ENCODE measurements at places on chromosomes 3 and 15.
A peak's percentile ranks its signal among the peaks of the same experiment; 100 is the strongest.

GRCh38 chr3:122621112-122621511, 43.7 kb downstream of the PARP15 start:
- DNase-seq: no peak

DNA sequence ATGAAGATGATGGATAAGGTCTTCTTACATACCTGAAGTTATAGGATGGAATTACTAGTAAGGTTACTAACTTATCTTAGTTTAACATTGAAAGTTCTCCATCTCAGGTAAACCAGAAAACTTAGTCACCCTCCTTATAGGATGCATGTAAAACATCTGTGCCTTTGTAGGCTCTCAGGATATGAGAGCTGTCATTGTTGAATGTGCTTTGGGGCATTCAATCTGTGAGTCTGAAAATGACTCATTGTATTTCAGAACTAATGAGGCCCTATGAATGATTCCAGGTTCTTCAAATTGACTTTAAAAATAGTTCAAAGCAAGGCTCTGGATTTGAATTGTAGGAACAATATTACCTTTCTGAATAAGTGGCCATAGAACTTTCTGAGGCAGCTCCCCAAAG, 237.7 kb upstream of the AZI2 start:
- DNase-seq: no peak

GRCh38 chr3:53226841-53227407, 28.9 kb downstream of the TKT start:
- no peak for DNase-seq

- no peak for DNase-seq
These were observed 123.3 kb upstream of the CHL1 start for GRCh38 chr3:73271-73670.

GRCh38 chr3:182412066-182412465, 381.2 kb upstream of the ATP11B start:
- no peak for DNase-seq

GRCh38 chr15:70530906-70531305, 232.5 kb downstream of the UACA start:
- DNase-seq: no peak

DNA sequence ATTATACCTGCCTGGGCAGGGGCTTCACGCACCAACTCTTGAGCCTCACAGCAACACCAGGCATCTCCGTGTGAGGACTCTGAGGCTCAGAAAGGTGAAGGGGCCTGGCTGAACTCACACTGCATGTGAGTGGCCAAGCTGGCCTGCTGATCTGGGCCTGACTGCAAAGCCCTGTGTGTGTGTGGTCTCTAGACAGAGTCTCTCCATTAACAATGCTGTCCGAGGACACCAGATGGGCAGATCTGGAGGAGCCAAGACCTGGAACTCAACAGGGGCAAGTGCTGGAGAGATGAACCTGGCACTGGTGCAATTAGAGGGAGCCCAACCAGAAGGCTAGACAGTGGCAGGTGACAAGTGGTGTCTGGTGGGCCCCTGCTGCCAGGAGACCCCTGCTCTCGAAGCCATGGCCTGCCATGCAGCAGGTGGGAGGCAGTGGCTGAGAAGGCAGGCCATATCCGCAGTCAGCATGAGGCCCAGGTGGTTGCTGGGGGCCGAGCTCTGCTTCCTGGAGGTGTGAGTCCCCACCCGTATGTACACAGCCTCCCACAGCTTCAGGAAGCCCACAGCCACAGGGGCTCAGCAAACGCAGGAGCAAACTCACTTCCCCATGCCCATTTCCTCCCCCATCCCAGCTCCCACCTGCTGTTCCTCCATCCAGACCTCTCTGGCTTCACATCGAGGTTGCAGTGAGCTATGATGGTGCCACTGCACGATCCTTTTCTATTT, 39.0 kb downstream of the CYP11A1 start:
- no peak for DNase-seq

- no peak for DNase-seq
These were observed 107.8 kb downstream of the ASB7 start for GRCh38 chr15:100710222-100710621.

- peak; percentile 42 for DNase-seq
These were observed 684 bp upstream of the RPS27L start for GRCh38 chr15:63157891-63158431.

- DNase-seq: no peak
These were observed 77.2 kb upstream of the RNU6-1 start for GRCh38 chr15:67917037-67917436.

DNA sequence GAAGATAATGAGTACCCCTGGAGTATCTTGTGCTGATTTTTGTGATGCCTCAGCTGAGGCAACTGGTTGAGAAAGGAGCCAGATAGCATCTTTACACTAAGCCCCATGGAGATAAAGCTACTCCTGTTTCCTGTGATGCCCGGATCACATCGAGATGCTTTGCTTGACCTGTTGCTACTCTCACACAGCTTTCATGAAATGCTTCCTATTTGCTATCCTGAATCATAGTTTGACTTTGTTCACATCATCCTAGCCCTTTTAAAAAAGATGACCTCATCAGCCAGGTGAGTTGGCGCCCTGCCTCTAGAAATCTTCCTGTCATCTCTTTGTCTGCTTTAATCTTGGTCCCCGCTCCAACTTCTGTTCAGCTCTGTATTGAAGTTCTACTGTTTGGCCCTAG, 409.6 kb upstream of the TBL1XR1 start:
- DNase-seq: no peak

DNA sequence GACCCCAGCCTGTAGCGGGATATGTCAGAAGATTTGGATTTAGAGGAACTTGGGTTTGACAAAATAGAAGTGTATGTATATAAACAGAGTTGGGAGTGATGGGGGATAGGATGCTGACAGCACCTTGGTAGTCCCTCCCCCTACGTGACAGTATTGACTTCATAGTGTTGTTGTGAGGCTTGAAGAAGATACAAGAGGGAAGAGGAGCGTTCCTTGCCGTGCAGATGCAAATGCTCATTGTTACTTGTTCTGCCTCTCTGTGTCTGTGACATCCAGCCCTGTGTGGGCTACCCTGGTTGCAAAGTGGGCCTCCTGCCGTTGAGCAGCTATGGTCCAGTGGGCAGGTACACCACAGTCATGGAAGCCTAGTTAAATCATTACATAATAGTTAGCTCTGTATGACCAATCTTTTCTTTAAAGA, 45.0 kb downstream of the SMAD3 start:
- DNase-seq: no peak

DNA sequence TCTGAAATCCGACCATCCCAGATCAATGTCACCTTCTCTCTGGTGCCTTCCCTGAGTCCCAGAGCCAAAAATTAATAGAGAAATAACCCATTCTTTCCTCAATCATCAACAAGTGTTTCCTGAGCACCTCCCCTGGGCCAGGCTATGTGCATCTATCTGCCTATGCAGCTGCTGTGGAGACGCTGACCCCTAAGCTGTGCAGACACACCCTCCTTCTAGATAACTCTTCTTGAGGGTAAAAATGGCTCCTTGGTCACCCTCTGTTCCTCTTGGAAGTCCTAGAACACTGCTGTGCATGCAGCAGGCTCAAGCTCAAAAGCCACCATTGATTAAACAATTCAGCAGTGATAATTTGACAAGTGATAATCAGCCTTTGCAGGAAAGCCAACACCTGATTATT, 18.4 kb downstream of the CA12 start:
- DNase-seq: no peak

GRCh38 chr3:15216501-15216900, 10.5 kb downstream of the CAPN7 start:
- no peak for DNase-seq

DNA sequence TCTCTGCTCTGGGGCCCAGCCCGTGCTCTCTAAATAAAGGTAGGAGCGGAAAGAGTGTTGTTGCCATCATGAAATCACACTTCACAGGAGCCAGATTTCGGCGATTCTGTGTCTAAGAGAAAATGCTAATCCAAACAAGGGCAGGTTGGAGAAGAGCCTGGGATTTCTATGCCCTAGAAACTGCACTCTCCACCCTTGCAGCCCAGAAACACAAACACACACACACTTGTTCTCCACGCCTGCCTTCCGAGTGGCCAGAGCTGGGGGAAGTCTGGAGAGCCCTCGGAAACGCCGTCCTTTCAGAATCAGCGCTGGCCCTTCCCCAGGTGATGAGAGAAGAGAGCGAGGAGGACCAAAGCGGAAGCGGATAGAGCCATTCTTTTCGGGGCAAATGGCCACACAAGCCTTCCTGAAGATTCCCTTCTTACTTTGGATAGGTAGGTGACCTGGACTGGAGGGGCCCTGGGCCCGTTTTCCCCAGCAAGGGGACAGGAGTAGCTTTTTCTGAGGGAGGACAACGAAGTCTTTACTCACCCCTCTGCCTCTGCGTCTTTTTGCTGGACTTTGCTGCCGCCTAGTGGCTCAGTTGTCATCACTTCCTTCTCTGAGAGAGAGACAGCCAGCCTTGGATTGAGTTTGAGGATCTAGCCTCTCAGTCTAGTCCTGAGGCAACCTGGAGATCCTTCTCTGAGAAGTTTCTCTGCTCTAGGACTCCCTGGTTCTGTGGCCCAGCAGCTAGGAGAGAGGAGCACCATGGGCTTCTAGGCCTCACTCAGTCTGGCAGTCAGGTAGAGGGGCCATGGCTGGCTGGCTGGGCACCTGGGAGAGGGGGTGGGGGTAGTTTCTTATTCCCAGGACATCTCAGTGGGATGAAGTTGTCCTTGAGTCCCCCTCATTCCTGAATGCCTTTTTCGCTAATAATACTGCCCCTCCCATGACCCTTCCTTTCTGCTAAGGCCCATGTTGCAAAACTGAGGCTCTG, 37.7 kb downstream of the SENP8 start:
- DNase-seq: peak; percentile 86

GRCh38 chr3:129586746-129587430, 19.6 kb downstream of the PLXND1 start:
- no peak for DNase-seq

DNA sequence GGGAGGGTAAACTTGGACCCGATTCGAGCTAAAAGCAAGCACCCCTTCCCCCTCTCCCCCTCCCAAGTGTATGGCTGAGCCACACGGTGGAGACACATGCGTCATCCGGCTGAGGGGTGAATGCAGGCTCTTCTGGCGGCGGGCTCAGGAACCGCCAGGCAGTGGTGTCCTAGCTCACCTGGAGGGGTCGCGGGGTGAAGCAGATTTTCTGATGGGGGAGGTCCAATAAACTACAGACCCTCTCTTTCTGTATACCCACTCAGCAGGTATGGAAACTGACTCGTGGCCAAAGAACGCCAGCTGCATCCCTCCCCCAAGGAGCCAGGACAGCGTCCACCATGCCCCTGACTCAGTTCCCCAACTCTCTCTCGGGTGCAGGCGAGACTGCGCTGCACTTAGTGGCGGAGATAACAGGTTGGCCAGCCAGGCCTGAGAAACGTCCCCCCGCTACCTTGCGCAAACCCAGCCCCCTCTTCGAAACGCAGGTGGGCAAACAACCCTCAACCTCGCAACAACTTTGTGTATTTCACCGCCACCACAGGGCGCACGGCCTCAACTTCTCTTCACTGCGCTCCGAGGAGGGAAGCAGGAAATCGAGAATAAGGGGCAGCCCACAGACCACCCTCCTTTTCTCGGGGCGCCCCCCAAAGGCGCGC, 1.3 kb downstream of the MAGI1 start:
- peak; percentile 14 for DNase-seq

DNA sequence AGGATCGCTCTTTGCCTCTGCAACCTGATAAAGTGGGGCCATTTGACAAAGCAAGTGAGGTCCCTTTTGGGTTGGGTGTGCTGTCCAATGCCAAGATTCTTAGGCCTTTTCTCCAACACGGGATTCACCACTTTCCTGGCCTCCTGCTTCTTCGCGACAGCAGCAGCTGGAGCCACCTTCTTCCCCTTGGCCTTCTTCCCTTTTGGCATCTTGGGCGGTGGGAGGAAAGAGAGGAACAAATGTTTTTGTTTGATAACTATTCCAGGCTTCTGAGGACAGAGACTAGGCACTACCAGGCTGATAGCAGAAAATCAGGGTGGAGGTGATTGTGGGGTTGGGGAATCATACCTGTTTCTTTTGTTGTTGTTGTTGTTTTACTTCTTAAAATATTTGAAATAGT, 30.0 kb upstream of the FAM81A start:
- no peak for DNase-seq

GRCh38 chr3:13796701-13797460, 83.0 kb downstream of the WNT7A start:
- DNase-seq: no peak

DNA sequence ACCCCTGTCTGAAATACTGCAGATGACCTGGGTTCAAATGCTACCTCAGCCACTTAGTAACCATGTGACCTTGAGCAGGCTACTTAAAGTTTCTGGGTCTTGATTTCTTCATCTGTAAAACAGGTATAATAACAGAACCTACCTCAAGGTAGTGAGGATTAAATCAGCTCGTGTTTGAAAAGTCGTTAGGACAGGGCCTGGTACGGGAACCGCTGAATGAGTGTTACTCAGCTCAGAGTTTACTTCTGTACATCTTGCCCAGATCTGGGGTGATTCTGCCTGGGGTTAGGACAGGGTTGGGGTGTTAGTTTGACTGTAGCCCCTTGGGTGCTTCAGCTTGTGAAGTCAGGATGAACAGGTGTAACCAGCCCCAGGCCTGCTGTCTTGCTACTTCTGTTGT, 1.8 kb downstream of the SEMA4B start:
- DNase-seq: no peak

DNA sequence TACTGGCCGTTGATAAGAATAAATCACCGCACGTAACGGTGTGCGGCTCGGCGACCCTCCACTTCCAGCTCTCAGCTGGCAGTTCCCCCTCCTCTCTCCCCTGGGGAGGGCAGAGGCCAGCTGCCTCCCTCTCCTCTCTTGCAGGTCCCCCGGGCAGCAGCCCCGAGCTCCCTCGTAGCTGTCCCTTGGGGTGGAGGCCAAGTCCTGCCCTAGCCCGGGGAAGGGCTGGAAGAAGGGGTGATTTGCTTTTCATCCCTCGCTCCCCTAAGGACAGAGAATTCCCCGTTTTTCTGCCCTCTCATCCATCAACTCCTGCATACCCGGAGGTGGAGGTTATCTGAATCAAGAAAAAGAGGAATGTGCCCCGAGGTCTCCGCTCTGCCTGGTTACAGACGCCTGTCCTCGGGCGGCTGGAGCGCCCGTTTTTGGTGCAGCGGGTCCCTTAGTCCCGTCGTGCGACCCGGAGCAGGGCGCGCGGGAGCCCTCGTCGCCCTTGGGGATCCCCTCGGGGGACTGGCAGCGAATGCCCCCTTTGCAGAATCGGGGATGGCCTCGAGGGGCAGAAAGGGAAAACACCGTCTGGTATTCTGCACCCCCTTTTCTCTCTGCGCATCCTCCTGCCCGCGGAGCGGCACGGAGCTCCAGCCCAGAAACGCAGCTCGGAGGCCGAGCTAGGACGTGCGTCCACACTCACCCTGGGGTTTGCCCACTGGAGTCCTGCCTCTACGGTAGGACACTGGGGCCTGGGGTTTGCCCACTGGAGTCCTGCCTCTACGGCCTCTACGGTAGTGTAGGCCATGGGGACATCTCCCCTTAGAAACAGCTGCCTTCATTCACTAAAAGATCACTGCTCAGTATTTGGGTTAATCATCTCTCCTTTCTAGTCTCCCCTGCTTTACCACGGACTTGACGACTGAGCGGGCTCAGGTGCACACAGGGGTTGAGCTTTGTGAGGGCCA, 2.2 kb downstream of the PTPRG start:
- no peak for DNase-seq

- DNase-seq: peak; percentile 51
These were observed 21.7 kb upstream of the TBC1D21 start for GRCh38 chr15:73851689-73852088.

Measured in activated CD4-positive, alpha-beta T cell treated with anti-CD3 and anti-CD28 coated beads, Interleukin-2, Interleukin-6, amounts not matched to agents 100 ng/mL and 50 ng/mL, durations not matched to agents 16 hours and 8 hours (primary cell).